ENCODE measurements at places on chromosomes 4 and X. TPM values are rescaled to one million over a fixed set of nuclear protein-coding genes. Genes with fewer than 3 reads are reported as not detected.

- H3K27ac ChIP-seq: no peak overlapping the region
- H3K36me3 ChIP-seq: no peaks in the 10 kb centered on the region
- H3K4me3 ChIP-seq: no peak overlapping the region
- DNase-seq: no peak
- H3K27me3 ChIP-seq: no peaks in the 10 kb centered on the region
- no peaks in the 10 kb centered on the region for H3K4me1 ChIP-seq
Observed at GRCh38 chr4:166987026-166987425, 247.3 kb downstream of the SPOCK3 start.

GRCh38 chr4:104750008-104750407 is 255.3 kb upstream of the CXXC4 start:
- H3K27ac ChIP-seq: no peak overlapping the region
- no peak for DNase-seq
- no peaks in the 10 kb centered on the region for H3K4me1 ChIP-seq
- H3K4me3 ChIP-seq: no peak overlapping the region
- H3K27me3 ChIP-seq: no peaks in the 10 kb centered on the region
- no peaks in the 10 kb centered on the region for H3K36me3 ChIP-seq

DNA sequence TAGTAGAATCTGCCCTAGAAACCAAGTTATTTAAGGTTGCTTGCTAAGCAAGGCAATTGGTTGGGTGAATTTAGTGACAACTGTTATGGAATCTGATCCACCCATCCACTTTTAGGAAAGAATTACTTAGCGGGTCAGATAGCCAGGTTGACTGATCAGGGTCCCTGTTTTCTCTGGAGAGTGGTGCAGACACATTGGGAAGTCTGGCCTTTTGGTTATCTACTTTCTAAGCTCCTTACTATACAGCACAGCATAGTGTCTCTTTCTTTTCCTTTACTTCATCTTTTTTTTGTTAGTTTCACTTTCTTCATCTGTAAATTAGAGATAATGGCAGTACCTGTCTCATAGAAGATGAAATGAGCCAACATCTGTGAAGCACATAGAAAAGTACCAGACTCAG is 7.4 kb downstream of the HERC3 start:
- H3K27me3 ChIP-seq: no peaks in the 10 kb centered on the region
- H3K27ac ChIP-seq: no peak overlapping the region
- no peak overlapping the region for H3K4me3 ChIP-seq

- no peak for DNase-seq
- no peaks in the 10 kb centered on the region for H3K36me3 ChIP-seq
- no peaks in the 10 kb centered on the region for H3K4me1 ChIP-seq
- no peak overlapping the region for H3K4me3 ChIP-seq
- no peak overlapping the region for H3K27ac ChIP-seq
- H3K27me3 ChIP-seq: no peaks in the 10 kb centered on the region
Observed at GRCh38 chr4:73438582-73439215, 2.7 kb downstream of the AFP start.

- no peak overlapping the region for H3K4me3 ChIP-seq
- no peaks in the 10 kb centered on the region for H3K4me1 ChIP-seq
- no peaks in the 10 kb centered on the region for H3K36me3 ChIP-seq
- no peak for DNase-seq
- H3K27me3 ChIP-seq: no peaks in the 10 kb centered on the region
Observed at GRCh38 chr4:96839441-96839840, 999.5 kb downstream of the PDHA2 start.

DNA sequence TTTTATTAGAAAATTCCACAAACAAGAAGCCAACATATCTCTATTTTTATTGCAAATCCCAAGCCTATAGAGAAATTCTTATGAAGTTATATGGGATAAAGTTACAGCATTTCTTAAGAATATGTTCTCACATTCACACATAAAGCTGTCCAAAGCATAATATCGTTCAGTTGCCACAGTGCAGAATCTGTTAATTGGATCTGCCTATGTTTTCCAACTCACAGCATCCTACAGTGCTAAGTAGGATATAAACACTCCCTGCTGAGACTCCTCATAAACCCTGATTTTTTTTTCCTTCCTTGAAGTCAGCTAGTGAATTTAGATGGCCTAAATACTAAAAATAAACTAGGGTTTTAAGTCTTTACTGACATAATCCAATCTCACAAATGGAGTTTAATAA is 307.9 kb downstream of the PDGFC start:
- H3K27ac ChIP-seq: no peak overlapping the region
- no peak overlapping the region for H3K4me3 ChIP-seq
- no peaks in the 10 kb centered on the region for H3K27me3 ChIP-seq

GRCh38 chrX:150226223-150226965 is 136.7 kb upstream of the MAMLD1 start:
- H3K27me3 ChIP-seq: peaks cover 19% of the 10 kb centered on the region
- no peaks in the 10 kb centered on the region for H3K36me3 ChIP-seq
- peaks cover 7% of the 10 kb centered on the region for H3K4me1 ChIP-seq
- DNase-seq: no peak
- no peak overlapping the region for H3K27ac ChIP-seq
- H3K4me3 ChIP-seq: no peak overlapping the region

GRCh38 chr4:135256111-135256510 is 1054.5 kb upstream of the PABPC4L start:
- no peaks in the 10 kb centered on the region for H3K4me1 ChIP-seq
- no peak overlapping the region for H3K27ac ChIP-seq
- no peak for DNase-seq

GRCh38 chr4:119490335-119490734 is 138.3 kb downstream of the PDE5A start:
- DNase-seq: no peak
- no peak overlapping the region for H3K4me3 ChIP-seq
- peaks cover 6% of the 10 kb centered on the region for H3K36me3 ChIP-seq
- no peaks in the 10 kb centered on the region for H3K4me1 ChIP-seq

DNA sequence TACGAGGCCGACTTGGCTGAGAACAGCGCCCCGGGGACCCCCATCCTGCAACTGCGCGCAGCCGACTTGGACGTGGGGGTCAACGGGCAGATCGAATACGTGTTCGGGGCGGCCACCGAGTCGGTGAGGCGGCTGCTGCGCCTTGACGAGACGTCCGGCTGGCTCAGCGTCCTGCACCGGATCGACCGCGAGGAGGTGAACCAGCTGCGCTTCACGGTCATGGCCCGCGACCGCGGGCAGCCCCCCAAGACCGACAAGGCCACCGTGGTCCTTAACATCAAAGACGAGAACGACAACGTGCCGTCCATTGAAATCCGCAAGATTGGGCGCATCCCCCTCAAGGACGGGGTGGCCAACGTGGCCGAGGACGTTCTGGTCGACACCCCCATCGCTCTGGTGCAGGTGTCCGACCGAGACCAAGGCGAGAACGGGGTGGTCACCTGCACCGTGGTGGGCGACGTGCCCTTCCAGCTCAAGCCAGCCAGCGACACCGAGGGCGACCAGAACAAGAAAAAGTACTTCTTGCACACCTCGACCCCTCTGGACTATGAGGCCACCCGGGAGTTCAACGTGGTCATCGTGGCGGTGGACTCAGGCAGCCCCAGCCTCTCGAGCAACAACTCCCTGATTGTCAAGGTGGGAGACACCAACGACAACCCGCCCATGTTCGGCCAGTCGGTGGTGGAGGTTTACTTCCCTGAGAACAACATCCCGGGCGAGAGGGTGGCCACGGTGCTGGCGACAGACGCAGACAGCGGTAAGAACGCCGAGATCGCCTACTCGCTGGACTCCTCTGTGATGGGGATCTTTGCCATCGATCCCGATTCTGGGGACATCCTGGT is 2.4 kb downstream of the PCDH7 start:
- H3K27ac ChIP-seq: no peak overlapping the region
- H3K36me3 ChIP-seq: no peaks in the 10 kb centered on the region
- peak overlapping the region; percentile 89 for H3K4me3 ChIP-seq
- peak; percentile 16 for DNase-seq

Gene FDCSP
- 0.13 TPM for total RNA-seq

Gene SPIN4
- total RNA-seq: 6.5 TPM

Gene ZNF718
- total RNA-seq: 6.7 TPM

Gene ARHGAP6
- total RNA-seq: 7.8 TPM

Gene FGFBP2
- 0.93 TPM for total RNA-seq
